ENCODE measurements at places on chromosomes 4 and X. TPM values are rescaled to one million over a fixed set of nuclear protein-coding genes. Genes with fewer than 3 reads are reported as not detected.

FAM9C gene
- total RNA-seq = not detected

MCF2 gene
- 0.27 TPM for total RNA-seq

DOK7 gene
- not detected for total RNA-seq

HSFX2 gene
- total RNA-seq = not detected

PLS3 gene
- 313 TPM for total RNA-seq

RBMXL3 gene
- total RNA-seq = not detected

ZNF630 gene
- total RNA-seq = 1.3 TPM

S100G gene
- not detected for total RNA-seq

AFF2 gene
- total RNA-seq = 8.9 TPM

CCKAR gene
- not detected for total RNA-seq

GYPE gene
- total RNA-seq = not detected

TMSB15B gene
- total RNA-seq = 6.3 TPM

TLL1 gene
- 2.7 TPM for total RNA-seq

DCLK2 gene
- total RNA-seq = 6.2 TPM

ABRAXAS1 gene
- total RNA-seq = 13.6 TPM

ARAP2 gene
- 10.4 TPM for total RNA-seq

PGAM4 gene
- total RNA-seq = not detected

CYTL1 gene
- total RNA-seq = 9.6 TPM

SLC34A2 gene
- total RNA-seq = 0.26 TPM

ADGRL3 gene
- total RNA-seq = 29.6 TPM

TLR1 gene
- total RNA-seq = 0.70 TPM

HMGB3 gene
- 34.7 TPM for total RNA-seq

CTAG1B gene
- total RNA-seq = not detected

BEX1 gene
- 16.6 TPM for total RNA-seq

ARR3 gene
- total RNA-seq = not detected

NCAPG gene
- 2.6 TPM for total RNA-seq

TCEAL8 gene
- total RNA-seq = 68.4 TPM

ARX gene
- total RNA-seq = not detected

COPS4 gene
- 35.2 TPM for total RNA-seq

CFAP299 gene
- not detected for total RNA-seq

TEX13B gene
- not detected for total RNA-seq

SLC10A6 gene
- not detected for total RNA-seq

GAGE10 gene
- total RNA-seq = not detected

BRS3 gene
- total RNA-seq = not detected

CYSLTR1 gene
- total RNA-seq = not detected

STARD8 gene
- 1.0 TPM for total RNA-seq

CSN1S1 gene
- not detected for total RNA-seq

GYPA gene
- not detected for total RNA-seq
